ENCODE measurements at places on chromosomes 7 and 10. TPM values are rescaled to one million over a fixed set of nuclear protein-coding genes. Genes with fewer than 3 reads are reported as not detected.

DNA sequence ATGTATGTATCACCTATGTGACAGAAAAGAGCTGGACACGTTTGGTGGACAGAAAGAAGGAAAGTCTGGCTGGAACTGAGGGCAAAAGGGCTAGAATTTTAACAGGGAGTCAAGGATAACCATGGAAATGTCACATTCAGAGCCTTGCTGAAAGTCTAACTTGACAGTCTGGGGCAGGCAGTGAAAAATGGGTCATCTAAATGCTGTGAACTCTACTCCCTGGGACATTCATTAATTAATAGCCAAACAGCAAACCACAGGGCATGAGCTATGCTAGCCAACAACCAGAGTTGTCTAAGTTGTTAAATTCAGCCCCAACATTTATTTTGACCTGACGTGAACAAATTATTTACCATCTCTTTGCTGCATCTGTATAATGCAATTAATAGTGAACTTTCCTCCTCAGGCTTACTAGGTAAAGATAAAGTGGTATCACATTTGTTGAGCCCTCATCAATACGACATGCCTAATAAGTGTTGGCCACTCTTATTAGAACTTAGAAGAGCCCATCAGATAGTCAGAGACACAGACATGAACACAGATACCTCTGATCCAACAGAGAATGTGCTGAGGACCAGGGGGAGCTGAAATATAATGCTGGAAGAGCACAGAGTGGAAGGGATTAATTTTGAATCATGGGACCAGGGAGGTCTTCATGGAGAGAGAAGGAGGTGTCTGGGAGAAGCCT, 109.9 kb downstream of the SORCS1 start:
- H3K27me3 ChIP-seq, result no peaks in the 10 kb centered on the region
- no peak overlapping the region for H3K4me3 ChIP-seq
- no peaks in the 10 kb centered on the region for H3K36me3 ChIP-seq
- H3K4me1 ChIP-seq, result no peaks in the 10 kb centered on the region
- no peak overlapping the region for H3K27ac ChIP-seq
- no peak for DNase-seq

The PRSS37 gene
- not detected for total RNA-seq

- no peak overlapping the region for H3K27ac ChIP-seq
- H3K4me1 ChIP-seq, result peaks cover 10% of the 10 kb centered on the region
- no peak overlapping the region for H3K4me3 ChIP-seq
- H3K27me3 ChIP-seq, result no peaks in the 10 kb centered on the region
These were observed 7.0 kb downstream of the ECHS1 start for GRCh38 chr10:133366130-133366478.

The MACROH2A2 gene
- total RNA-seq, result 6.7 TPM

DNA sequence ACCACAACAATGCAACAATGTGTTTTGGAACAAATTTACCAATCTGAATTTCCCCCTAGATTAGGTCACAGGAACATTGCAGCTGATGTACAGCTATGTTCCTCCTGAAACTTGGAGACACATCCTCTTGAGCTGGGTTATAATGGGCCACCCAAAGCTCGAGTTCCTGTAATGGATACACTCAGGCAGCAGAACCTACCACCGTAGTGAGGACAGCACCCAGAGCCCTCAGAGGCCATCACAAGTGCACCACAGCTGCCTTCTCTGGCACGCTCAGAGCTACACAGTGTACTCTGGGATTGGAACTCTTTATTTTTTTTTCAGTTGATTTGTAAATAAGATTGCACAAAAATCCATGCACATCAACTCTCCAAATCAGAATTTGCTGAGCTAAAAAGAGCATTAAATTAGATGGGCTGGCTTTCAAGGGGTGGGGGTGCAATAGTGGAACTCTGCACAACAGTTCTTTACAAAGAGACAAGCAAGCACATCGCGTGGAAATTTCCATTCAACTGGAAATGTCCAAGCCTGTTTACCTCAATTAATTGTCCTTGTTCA, 56.7 kb downstream of the EGFR start:
- H3K27me3 ChIP-seq, result no peaks in the 10 kb centered on the region
- H3K36me3 ChIP-seq, result no peaks in the 10 kb centered on the region
- H3K4me1 ChIP-seq, result peaks cover 51% of the 10 kb centered on the region
- peak; percentile 42 for DNase-seq

GRCh38 chr10:2210088-2210487, 472.8 kb upstream of the ADARB2 start:
- peaks cover 29% of the 10 kb centered on the region for H3K27me3 ChIP-seq
- no peak for DNase-seq
- no peak overlapping the region for H3K27ac ChIP-seq
- H3K36me3 ChIP-seq, result no peaks in the 10 kb centered on the region
- no peaks in the 10 kb centered on the region for H3K4me1 ChIP-seq

- DNase-seq, result peak; percentile 71
- peaks cover 16% of the 10 kb centered on the region for H3K4me1 ChIP-seq
- no peak overlapping the region for H3K27ac ChIP-seq
- no peak overlapping the region for H3K4me3 ChIP-seq
- H3K36me3 ChIP-seq, result peaks cover 83% of the 10 kb centered on the region
These were observed 51.8 kb upstream of the MRLN start for GRCh38 chr10:59805014-59805413.

DNA sequence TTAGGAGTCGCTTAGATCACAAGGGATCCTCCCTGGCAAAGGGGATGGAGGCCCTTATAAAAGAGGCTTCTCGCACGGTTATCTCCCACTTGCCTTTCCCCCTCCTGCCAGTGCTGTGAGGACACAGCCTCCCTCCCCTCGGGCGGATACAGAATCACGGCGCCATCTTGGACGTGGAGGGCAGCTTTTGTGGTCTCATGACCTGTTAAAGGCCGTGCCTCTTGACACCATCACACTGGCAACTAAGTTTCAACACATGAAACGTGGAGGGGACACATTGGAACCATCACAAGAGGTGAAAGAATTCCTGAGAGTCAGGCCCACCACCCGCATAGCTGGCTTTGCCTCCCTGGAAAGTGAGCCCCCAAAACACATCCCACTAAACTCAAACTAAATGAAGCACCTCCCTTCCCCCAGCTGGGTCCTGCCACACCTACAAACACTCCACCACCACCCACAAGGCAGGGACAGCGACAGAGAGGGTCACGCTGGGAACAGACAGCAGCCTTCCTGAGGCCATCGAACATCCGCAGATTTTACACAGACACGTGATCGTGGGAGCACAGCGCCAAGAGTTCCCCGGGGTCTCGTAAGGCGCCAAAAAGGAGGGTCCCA, 110.6 kb downstream of the TCERG1L start:
- H3K4me3 ChIP-seq, result no peak overlapping the region
- H3K27me3 ChIP-seq, result peaks cover 12% of the 10 kb centered on the region
- H3K36me3 ChIP-seq, result no peaks in the 10 kb centered on the region
- peak; percentile 17 for DNase-seq

GRCh38 chr7:133985300-133985699, 141.8 kb upstream of the LRGUK start:
- H3K4me3 ChIP-seq, result no peak overlapping the region
- H3K27me3 ChIP-seq, result no peaks in the 10 kb centered on the region
- no peak overlapping the region for H3K27ac ChIP-seq
- no peaks in the 10 kb centered on the region for H3K4me1 ChIP-seq
- DNase-seq, result no peak
